Activated CD4-positive, alpha-beta T cell treated with anti-CD3 and anti-CD28 coated beads for 4 hours (primary cell): ENCODE measurements at places on chromosomes 6 and 20.

DNA sequence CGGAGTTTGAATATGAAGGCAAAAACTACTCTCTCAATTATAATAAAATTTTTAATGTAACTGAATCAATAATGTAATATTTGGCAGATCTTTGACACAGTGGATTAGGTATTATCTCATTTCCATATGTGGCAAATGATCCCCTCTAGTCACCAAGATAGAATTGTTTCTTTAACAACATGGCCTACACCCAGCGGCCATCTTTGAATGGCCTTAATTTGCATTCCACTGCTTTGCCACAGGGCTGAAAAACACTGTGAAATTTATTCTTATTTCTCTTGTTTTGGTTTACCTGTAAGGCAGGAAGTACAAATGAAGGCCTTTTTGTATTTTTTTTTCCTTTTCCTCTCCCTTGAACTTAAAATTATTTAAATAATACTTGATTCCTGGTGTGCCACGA is 162.6 kb upstream of the SCGN start:
- no peak for DNase-seq

DNA sequence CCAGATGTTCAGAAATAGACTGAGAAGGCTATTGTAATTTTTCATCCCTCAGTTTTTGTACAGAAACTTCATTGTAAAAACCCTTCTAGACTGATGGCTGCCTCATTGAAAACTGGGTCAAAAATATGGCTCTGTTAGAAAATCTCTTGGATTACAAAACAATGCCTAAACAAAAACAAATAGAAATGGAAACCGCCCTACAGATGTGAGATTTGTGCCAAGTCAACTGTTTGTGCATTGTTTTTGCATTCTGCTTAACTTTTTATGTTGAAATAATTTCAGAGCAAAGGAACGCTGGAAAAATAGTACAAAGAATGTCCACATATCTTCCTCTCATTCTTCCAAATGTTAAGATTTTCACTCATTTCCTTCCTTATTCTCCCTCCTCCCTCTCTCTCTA is 425.1 kb downstream of the FOXA2 start:
- no peak for DNase-seq

DNA sequence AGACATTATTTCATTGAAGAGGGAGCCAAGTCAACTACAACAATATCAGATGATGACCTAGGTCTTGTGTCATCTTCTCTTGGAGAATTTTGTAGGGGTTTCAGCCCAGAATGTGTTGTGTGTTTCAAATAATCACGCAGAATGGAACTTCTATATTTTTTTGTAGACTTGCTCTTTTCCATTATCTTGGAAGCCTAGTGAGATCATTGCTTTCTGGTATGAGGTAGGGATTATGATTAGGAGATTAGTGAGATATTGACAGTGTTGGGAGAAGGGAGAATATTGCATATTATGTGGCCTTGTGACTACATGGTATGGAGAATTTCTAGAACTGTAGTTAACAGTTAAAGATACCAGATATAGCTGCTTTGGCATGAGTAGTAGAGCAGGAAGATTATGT is 423.6 kb upstream of the PLCB4 start:
- DNase-seq: no peak

DNA sequence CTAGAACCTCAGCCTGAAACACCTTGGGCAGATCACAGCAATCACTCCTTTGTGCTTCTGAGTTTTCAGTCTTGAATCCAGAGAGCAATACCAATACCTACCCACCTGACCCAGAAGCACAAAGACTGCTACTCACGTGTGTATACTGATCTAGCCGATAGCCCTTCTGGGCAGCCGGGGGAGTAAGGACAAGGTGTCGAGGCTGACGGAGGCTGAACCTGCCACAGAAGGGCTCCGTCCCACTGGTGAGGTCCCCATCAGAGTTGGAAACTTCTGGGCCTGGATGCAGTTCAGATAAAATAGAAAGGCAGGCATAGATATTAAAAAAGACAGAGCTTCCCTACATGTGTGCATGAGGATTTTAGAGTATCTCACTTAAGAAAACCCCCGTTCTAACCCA is 32.0 kb downstream of the PKHD1 start:
- no peak for DNase-seq

GRCh38 chr6:156747715-156748114 is 29.5 kb upstream of the ARID1B start:
- no peak for DNase-seq

- no peak for DNase-seq
These were observed 403.3 kb downstream of the TAF4 start for GRCh38 chr20:61662226-61662967.

DNA sequence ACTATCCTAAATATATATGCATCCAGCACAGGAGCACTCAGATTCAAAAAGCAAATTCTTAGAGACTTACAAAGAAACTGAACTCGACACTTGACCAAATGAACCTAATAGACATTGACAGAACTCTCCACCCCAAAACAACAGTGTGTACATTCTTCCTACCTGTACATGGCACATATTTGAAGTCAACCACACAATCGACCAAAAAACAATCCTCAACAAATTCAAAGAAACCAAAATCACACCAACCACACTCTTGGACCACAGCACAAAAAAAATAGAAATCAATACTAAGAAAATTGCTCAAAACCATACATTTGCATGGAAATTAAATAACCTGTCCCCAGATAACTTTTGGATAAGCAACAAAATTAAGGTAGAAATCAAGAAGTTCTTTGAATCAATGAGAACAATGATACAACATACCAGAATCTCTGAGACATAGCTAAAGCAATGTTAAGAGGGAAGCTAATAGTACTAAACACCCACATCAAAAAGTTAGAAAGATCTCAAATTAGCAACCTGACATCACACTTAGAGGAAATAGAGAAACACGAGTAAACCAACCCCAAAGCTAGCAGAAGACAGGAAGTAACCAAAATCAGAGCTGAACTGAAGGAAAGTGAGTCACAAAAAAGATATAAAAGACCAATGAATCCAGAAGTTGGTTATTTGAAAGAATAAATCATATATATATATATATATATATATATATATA is 12.5 kb upstream of the TREM1 start:
- no peak for DNase-seq
